Mammary epithelial cell (primary cell): ENCODE measurements at places on chromosomes 1 and 21.

DNA sequence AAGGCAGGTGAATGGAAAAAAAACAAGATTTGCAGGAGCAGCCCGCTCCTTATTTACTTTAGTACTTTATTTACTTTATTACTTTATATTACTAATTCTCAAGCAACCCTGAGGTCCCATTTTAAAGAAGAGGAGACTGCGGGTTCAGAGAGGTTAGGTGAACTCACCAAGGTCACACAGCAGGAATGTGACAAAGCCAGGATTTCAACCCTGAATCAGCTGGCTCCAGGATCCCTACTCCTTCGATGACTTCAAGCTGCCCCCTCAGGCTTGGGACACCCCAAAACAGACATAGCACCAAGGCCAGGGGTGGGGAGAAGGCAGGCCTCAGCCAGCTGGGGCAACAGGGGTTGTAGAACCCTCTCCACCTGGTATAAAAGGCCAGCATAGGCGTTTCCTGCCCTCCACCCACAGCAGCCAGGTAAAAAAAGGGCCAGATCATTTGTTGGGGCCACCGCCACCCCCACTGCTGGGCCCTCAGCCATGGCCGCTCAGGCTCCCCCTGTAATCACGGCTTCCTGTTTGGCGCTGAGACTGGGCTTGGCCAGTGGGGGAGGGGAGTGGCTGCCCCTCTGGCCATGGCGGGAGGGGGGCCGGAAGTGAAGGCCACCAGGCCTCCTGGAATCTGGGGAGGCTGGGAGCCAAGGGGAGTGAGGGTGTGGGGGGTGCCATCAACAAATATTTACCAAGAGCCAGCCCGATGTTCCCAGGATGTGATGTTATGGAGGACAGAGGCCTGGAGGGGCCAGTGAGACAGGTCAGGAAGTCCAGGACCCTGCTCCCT lies 6.6 kb downstream of the SDC3 start:
- no peak for DNase-seq

DNA sequence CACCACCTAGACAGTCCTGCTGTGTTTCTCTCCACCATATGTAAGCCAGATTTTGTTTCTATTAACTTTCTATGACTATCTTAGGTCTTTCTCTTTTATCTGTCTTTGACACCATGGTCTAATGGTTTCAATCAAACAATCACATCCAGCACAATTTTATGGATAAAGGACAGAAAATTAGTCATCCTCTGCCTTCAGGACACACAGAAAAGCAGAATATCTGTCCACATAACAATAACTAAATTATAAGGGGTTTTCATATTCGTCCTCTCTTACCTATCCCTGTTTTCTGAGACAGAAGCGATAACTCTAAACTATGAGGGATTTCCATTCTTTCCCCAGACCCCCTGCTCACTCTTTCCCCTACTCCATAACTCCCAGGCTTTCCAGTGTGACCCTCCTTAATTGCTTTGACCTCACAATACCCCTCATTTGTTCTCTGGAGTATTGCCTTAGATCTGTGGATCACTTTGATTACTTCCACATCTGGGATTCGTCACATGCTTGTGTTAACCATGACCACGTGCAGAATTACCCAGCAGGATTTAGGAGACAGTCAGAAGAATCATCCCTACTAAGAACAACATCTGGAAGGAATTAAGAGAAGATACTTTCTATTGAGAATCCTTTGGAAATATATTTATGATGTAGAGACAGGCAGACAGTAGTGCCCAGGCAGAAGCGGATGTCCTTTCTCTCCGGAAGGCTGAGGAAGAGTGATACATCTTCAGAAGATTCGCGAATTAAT lies 108.2 kb upstream of the GREM2 start:
- DNase-seq: no peak

GRCh38 chr1:243733670-243734307 lies 116.3 kb downstream of the AKT3 start:
- DNase-seq: no peak

- DNase-seq: no peak
Measured at GRCh38 chr1:156320560-156320959, 17.5 kb downstream of the CCT3 start.
